ENCODE measurements at places on chromosomes 1 and 21.

DNA sequence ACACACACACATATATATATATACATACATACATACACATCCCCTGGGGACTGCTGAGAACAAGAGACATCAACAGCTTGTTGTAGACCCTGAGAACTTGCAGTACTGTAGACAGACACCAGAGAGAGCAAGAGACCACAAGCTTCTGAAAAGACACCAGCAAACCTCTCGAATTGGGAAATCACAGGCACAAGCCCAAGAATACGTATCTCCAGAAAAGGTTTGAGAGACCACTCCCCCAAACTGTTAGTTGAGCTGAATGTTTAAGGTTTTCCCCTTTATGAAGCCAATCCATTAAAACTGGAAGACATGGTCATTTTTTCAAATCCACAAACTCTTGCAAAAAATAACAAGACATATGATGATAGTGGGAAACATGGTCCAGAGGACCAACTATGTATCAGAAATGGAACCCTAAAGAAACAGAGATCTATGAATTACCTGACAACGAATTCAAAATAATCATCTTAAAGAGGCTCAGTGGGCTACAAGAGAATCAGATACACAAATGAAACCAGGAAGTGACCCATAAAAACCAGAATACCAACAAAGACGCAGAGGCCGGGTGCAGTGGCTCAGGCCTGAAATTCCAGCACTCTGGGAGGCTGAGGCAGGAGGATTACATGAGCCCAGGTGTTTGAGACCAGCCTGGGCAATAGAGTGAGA lies 45.1 kb downstream of the SLC2A1 start:
- peak; percentile 81 for DNase-seq

GRCh38 chr1:178364782-178365181 lies 132.0 kb downstream of the CLEC20A start:
- DNase-seq = no peak

GRCh38 chr1:187338762-187339412 lies 510.1 kb downstream of the PLA2G4A start:
- no peak for DNase-seq

DNA sequence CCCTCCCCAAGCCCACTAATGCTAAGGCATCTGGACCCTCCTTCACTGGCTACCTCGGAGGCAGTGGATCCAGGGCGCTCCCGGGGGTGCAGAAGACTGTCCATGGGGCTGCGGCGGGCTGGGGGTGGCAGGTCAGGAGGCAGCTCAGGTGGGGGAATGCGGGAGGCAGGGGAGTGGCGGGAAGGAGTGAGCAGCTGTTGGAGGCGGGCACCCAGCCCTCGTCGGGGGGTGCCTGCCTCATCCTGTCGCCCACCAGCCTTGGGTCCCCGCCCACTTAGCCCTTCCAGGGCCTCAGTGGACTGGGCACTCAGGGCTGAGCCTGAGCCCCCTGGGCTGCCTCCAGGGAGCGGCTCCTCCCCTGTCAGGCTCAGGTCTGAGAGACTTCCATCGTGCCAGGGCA lies 10.7 kb upstream of the GATAD2B start:
- no peak for DNase-seq

- no peak for DNase-seq
These were observed 289.4 kb upstream of the ADGRL4 start for GRCh38 chr1:79295967-79296366.

DNA sequence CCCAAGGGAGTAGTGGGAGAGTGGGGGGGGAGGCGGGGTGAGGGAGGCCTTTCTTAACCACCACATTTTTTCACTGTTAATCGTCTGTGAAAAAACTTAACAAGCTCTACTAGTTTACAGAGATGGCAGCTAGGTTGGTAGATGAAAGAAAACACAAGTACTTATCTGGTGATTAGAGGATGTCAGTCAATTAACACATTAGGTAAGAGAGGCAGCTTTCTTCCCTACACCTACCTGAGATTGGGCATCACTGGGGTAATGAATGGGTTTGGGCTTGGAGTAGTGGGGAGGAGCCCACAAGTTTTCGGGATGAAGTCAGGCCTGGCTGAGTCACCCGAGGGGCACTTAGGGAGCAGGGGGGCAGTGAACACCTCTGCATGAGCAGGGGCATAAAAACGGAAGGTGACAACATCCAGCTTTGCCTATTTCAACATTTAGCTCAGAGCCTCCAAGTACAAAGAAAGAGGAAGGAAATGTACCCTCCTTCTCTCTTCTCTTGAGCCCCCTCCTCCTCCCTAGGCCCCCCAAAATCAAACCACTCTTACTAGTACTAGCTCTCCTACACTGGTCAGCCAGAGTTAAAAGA lies 2.5 kb downstream of the LBR start:
- DNase-seq = no peak

- DNase-seq = no peak
These were observed 26.5 kb downstream of the CXADR start for GRCh38 chr21:17539323-17539722.

- no peak for DNase-seq
These were observed 20.9 kb upstream of the SSX2IP start for GRCh38 chr1:84711121-84711520.

DNA sequence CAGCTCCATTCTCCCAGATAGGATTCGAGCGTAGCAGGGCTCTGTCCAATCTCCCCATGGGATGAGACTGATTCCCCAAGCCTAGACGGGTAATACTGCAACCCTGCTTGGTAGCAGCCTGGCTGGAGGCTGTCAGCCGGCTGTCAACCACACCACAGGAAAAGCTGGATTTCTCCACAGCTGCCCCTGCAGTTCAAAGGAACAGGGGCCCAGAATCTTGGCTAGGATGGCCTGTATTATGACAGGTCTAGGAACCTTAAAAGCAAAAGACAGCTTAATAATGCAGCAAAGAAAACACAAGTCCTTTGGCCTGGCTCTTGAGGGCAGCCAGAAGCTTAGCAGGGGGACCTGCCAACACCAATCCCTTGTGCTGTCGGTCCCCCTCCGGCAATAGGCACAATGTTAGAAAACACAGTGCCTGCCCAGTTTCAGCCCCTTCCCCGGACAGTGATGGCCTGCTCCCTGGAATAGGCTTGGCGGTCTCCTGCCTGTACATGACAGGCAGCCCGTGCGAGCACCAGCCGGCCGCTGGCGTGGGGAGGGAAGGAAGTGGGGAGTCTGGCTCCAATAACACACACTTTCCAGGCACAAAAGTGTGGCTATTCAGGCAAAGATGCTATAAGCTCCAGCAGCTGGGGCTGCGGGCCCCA lies 90.5 kb downstream of the TRABD2B start:
- DNase-seq = no peak

- no peak for DNase-seq
These were observed 3.6 kb upstream of the KIF17 start for GRCh38 chr1:20721117-20722061.

GRCh38 chr1:33348194-33348593 lies 27.3 kb upstream of the A3GALT2 start:
- no peak for DNase-seq

DNA sequence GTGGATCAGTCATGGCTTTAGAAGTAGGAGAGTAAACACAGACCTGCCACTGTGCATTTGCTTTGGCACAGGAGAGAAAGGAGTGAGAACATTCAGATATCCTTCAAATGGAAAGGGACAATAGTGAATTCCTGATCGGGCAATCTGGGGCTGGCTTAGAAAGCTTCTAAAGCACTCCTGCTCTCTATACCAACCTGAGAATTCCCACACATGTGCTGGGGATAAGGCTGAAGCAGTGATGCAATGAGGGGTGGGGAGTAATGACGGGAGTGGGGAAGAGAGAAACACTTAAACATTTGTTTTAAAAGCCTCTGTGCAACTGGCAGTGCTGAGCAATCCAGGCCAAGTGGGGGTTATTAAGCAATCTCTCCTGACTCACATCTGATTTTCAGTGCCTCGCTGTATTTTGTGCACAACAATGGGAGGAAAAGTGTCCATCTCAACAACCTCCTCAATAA lies 108.8 kb downstream of the KIAA0319L start:
- no peak for DNase-seq

DNA sequence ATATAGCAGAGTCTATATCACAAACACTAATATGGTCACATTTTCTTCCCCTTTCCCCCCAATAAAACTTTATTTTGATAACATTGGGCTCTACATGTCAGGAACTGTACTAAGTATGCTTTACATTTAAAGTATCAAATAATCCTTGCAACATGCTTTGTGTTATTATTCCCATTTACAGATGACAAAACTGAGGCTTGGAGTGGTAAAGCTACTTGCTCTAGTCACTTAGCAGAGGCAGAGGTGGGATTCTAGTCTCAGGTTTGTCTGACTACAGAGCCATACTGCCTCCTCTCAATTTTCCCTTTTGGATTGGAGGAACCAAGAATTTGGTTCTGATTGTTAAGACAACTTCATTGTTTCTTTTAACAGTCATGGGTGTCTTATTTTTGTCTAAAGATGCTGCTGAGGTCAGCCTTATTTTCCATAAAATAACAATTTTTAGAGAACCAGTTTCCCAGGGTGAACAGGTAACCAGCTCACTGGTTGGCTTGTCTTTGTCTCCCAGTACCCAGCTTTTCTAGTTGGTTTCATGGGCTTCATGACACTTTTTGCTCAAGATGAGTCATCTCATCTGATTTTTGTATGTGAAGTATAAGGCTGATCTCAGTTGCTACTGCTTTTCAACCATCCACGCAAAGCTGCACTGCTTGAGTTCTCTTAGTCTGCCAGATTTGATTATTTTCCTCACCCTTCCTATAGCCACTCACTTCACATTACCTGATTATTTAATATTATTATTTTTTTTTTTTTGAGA lies 81.0 kb upstream of the ARID1A start:
- DNase-seq = no peak

DNA sequence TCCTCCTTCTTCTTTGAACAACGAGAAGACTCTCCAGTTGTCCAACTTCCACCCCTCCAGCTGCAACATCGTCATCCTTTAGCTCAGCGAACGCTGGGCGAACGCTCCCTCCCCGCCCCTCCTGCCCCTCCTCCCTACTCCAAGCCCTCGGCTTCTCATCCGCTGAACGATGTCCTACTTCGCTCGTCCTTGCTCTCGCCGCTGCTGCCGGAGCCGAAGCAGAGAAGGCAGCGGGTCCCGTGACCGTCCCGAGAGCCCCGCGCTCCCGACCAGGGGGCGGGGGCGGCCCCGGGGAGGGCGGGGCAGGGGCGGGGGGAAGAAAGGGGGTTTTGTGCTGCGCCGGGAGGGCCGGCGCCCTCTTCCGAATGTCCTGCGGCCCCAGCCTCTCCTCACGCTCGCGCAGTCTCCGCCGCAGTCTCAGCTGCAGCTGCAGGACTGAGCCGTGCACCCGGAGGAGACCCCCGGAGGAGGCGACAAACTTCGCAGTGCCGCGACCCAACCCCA lies at the start of gene BCAN:
Gene BCAN (plus strand): TSS at position 357 of the 504 bp plus-strand sequence. CDS start 3,938 bp downstream, outside the sequence.
- peak; percentile 59 for DNase-seq

GRCh38 chr1:93025572-93025971 lies 53.5 kb upstream of the MTF2 start:
- no peak for DNase-seq

GRCh38 chr1:15178571-15179484 lies 25.3 kb downstream of the TMEM51 start:
- peak; percentile 21 for DNase-seq

DNA sequence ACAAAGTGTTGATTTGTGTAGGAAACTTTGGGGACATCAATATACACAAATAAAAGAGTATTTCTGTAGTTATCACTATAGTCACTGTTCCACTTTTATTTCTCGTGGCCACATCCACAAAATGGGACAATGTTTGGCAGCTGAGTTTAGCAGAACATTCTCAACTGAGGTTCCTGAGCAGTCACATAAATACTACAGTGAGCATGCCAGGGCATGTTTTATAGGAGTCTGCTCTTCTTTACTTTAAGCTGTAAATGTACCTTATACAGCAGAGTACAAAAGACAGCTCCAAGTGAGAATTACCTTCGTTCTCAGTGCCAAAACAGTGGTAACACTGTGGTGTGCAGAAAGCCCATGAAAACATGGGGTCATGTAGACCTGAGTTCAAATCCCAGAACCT lies 5.0 kb downstream of the BTG3 start:
- peak; percentile 14 for DNase-seq

DNA sequence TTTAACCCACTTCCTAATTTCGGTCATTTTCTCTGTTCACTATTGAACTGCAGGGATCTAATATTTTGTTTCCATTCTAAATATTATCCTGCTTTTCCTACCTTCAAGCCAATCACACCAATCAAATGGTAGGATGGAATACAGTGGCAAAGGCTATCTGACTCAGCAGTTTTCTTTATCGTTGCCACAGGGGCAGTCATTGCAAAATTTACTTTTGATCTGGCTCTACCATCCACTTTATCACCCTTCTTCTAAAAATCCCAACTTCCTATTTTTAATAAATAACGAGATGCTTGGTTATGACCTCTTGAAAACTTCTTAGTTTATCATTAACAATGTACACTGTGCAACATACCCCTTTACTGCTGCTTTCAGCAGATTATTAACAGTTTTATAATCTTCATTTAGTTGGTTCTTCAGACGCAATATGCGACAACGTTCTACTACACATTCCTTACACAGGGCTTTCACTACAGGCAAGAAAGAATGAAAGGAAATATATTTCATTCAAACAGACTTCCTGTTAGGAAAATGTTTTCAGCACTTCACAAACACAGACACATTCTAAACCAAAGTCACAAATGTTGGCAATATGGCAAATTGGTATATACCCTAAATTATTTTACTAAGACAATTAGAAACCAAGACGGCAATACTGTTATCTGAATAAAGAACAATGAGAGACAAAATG lies 52.3 kb upstream of the RAP1GAP start:
- no peak for DNase-seq

GRCh38 chr1:223008808-223009207 lies 134.2 kb downstream of the TLR5 start:
- DNase-seq = no peak

DNA sequence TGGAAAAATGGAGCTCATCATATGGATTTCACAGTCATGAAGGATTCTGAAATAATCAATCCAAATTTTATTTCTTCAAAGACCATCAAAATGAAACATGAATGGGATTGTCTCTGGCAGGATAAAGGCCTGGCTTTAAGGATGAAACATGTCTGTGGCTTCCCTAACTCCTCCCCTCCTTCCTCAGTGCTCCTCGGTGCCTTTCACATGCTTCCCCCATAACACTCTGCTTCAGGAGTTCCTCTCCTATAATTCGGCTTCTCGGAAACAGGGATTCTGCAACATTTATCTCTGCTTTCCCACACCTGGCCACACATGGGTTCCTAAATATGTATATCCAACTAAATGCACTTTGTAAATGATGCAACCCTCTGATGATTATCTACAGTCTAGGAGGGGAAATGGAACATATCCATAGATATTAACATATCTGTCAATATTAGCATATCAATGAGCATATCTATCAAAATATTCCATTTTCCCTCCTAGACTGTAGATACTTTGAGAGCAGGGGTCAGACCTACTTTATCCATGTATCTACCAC lies 153.8 kb downstream of the PLPP3 start:
- DNase-seq = no peak

GRCh38 chr1:216015116-216015515 lies 408.1 kb downstream of the USH2A start:
- DNase-seq = no peak

GRCh38 chr1:186899577-186899976 lies 70.8 kb downstream of the PLA2G4A start:
- DNase-seq = no peak
